ENCODE measurements at places on chromosomes 11 and 22.

GRCh38 chr11:122882857-122883645 lies 492 bp downstream of the JHY start:
- DNase-seq = peak; percentile 31

DNA sequence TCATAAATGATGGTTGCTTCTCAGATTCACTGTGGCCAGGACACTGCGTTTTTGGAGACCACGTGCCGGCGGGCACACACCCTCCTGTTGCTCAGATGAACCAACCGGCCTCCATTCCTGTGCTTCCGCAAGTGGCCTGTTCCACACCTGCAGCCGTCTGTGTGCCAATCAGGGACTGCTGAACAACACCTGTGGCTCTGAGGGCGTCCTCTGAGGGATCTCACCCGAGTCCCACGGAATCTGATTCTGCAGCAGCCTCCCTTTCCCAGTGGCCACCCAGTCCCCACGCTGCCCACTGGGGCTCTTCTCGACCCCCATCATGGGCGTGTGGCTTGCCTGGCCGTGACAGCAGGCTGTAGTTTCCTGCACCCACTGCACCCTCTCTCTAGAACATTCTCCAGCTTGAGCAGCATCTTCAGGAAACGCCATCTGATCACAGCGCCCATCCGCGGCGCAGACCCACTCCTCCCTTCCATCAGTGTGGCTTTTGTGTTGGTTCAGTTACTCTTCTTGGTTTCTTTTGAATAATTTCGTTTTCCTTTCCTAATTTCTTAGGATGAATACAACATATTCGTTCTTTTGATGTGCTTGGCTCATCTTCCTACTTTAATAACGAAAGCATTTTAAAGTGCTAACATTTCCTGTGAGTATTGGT lies 100.3 kb upstream of the SLC22A12 start:
- DNase-seq = no peak

DNA sequence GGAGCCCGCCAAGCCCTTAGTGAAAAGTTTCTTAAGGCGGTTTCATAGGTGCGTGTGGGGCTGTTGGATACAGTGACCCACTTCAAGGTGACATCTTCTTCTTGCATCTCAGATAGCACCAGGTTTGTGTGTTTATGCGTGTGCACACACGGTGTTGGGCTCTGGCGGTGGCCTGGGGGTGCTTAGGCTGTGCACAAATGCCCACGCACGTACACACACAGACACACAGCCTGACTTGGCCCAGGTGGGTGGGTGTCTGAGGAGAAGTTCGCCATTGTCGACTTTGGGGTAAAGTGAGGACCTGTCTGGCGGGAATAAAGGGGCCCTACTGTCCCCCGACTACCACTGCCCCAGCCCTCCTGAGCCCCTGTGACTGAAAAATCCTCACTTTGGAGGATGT lies 103.8 kb downstream of the KCNQ1 start:
- DNase-seq = no peak

DNA sequence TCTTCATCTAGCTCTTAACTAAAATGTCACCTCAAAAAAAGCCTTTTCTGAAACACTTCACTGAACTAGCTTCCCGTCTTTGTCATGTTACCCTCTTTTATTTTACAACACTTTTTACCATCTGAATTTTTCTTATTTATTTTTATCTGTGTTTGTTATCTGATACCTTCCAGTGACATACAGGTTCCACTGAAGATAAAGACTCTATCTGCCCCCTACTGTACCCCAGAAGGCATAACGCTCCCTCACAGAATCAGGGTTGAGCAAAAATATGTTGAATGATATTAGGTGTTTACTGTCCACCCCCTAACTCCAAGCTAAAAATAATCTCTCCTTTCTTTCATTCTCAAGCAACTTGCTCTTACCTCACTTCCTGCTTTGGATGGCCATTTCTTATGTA lies 654.2 kb downstream of the NELL1 start:
- no peak for DNase-seq

DNA sequence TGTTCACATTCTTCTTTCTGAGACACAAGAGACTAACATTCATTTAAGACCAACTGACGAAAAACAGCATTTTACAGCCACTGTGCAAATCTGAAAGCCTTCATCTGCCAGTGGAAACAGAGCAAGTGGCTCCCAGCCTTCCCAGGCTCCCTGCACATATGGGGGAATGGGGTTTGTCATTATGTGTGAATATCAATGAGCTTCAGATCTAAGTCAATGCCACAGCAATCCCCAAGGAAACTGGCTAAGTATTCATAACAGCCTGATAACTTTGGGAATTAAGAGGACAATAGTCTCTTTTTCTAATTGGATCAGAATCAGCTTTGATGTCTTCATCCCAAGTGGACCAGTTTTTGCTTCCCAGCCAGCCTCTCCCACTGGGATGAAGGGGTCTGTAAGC lies 66.9 kb downstream of the ABTB2 start:
- DNase-seq = no peak

- DNase-seq = no peak
Measured at GRCh38 chr11:126167488-126167887, 44.0 kb downstream of the RPUSD4 start.

DNA sequence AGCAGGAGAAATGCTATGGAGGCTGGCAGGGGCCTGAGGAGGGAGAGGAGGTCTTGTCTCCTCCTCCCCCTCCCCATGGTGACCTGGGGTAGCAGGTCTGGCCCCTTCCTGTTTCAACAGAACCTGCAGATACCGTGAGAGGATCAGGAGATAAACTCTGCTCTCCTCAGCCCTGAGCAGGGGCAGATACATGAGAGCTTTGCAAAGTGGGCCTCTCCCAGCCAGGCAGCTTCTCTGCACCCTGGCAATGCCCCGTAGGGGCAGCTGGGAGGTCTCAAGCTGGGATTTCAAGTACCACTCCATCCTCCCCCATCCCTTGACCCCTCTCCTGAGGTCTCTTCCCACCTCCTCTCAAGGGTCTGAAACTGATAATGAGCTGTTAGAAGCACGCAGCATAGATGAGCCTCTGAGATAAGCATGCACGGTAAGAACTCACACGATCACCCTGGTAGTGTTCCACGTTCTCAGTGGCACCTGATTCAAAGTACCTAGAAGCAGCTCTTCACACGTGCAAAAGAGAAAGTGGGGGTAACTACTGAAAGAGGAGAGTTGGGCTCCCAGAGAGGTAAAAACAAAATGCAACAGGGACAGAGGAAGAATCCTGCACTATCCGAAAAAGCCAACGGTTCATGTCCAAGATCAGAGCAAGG lies 4.9 kb upstream of the CCDC86 start:
- DNase-seq = no peak

GRCh38 chr11:100930185-100930778 lies 199.3 kb downstream of the PGR start:
- DNase-seq = no peak

GRCh38 chr11:103434073-103434411 lies 324.8 kb downstream of the DYNC2H1 start:
- DNase-seq = no peak

GRCh38 chr11:1548221-1549070 lies 23.6 kb downstream of the DUSP8 start:
- DNase-seq = no peak

GRCh38 chr11:89235976-89236375 lies 58.3 kb downstream of the TYR start:
- DNase-seq = no peak

GRCh38 chr11:116731097-116731761 lies 41.6 kb downstream of the BUD13 start:
- DNase-seq = no peak

DNA sequence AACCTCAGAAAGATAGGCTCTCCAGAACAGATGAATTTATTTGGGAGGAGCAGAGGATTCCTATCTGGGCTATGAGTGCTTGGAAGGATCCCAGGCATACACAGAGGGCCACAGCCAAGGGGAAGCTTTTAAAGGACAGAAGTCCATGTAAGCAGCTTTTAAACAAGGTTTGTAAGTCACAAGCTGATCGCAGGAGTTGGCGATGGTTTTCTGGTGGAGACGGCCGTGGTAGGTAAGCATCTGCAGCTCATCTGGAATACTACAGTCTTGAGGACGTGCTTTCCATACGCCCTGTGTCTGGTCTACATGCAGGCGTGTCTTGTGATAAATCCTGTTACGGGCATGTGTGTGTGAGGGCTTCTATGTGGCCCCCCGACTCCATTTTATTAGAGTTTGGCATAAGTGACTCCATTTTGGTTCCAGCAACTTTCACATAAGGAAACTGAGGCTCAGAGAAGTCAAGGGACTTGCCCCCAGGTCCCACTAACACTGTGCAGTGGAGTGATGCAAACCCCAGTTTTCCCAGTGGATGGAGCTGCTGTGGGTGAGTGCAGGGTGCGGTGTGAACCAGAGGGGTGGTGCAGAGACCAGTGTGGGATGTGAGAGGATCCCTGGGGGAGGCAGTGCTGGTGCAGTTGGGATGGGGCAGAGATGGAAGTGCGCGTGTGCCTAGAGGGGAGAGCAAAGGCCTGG lies 11.8 kb upstream of the ACY3 start:
- no peak for DNase-seq

GRCh38 chr11:110565357-110566336 lies 135.9 kb downstream of the FDX1 start:
- DNase-seq = no peak

DNA sequence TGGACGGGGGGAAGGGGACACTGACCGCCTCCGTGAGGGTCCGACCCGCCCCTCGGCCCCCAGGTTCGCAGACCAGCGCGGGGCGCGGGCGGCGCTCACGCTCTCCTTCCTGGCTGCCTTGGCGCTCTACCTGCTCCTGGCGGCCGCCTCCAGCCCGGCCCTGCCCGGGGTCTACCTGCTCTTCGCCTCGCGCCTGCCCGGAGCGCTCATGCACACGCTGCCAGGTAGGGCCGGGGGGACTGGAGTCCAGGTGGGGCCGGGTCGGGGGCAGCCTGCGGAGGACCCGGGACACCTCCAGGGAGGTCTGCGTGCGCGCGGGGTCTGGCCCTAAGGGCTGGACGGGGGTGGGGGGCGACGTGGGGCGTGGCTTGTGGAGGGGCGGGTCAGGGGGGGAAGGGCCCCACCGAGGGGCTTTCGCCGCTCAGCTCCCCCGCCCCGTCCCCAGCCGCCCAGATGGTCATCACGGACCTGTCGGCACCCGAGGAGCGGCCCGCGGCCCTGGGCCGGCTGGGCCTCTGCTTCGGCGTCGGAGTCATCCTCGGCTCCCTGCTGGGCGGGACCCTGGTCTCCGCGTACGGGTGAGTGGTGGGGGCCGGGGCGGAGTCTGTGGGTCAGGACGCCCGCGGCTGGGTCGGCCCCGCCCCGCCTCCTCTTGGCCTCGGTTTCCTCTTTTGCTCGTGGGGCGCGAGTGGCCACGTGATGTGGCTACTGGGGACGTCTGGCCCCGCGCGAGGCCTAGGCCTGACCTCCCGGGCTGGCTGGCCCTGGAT lies 19.9 kb downstream of the PHLDA2 start:
- DNase-seq = no peak

DNA sequence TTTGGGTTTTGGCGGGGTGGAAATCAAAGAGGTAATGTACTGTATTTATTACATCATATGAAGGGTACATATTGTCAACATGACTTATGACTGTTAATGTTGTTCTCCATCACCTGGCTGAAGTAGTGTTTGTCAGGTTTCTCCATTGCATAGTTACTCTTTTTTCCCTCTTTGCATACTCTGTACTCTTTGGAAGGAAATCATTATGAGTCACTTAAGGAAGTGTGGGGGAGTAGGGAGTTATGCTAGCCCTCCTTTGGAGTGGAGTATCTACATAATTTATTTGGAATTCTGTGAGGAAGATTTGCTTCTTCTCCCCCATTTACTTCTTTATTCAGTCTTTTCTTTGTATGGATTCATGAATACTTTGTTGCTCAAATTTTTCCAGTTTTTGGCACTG lies 3.6 kb upstream of the PGR start:
- DNase-seq = no peak

- DNase-seq = no peak
Measured at GRCh38 chr11:13033760-13034533, 24.8 kb downstream of the RASSF10 start.

DNA sequence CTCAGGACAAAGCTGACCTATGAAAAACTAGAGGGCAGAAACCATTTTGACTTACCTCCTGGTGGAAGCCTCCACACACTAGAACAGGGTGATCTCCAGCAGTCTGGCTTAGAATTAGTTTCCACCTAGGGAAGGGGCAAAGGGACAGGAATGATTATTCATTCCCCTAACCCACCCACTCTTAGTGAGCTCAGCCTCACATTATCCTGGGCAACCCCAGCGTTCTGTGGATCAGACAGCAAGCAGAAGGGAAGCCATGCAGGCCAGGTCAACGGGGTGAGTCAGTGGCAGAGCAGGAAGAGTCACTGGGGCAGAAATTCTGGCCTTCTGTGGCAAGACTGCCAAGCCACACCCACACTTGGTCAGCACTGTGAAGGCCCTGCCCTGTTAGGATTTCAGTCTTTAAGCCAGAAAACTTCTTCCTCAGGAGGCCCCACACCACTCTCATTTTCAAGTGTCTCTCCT lies 10.5 kb downstream of the NUMA1 start:
- no peak for DNase-seq

DNA sequence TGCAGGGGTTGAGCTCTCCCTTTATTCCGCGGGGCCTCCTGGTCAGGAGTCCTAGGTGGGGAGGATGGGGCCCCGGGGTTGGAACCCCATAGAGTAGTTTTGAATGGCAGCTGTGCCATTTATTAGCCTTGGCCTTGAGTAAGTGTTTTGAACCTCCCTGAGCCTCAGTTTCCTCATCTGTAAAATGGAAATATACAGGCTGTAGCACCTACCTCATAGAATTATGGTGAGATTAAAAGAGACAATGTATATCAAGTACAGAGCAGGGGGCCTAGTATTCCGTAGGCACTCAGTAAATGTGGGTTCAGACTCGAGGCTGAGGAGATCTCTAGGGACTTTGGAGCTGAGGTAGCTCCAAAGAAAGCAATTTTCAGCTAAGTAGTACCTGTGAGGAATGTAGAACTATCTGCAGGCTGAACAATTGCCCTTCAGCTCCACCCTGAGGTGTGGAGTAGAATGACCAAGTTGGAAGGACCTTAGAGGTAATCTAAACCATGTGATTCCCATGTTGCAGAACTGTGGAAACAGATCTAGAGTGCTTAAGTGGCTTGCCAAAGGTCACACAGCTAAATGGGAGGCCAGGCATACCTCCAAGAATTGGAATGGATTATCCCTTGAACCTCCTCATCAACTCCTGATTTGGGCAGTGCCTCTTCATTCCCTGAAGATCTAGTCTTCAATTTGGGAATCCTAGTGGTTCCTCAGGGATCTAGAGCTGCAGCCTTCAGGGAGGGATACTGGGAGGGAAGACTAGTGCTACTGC lies 682 bp downstream of the PGAP2 start:
- no peak for DNase-seq

- peak; percentile 39 for DNase-seq
Measured at GRCh38 chr11:115759622-115760460, 255.6 kb upstream of the CADM1 start.

DNA sequence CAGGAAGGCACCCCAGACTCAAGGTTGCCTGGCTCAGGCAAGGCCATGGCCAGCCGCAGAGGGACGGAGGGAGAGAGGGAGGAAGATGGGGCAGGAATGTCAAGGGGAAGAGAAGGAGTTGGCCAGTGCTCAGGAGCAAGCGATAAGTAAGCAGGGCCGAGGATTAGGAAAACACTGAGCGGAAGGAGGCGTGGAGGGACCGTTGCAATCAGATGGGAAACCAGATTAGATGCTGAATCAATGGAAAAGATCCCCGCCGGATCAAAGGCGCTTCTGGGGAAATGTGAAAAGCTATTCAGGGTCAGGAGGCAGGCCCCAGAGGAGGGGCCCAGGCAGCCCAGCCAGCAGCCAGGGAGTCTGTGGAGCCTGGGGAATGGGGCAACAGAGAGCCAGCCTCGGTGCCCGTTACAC lies 26.6 kb upstream of the MYEOV start:
- no peak for DNase-seq
